Foreskin keratinocyte (primary cell): ENCODE measurements at places on chromosomes 13 and 19.

- no peak for DNase-seq
These were observed 340.6 kb downstream of the KCNRG start for GRCh38 chr13:50355797-50356196.

- peak; percentile 22 for DNase-seq
These were observed 62.0 kb upstream of the C1QTNF9B start for GRCh38 chr13:23959231-23959862.

- no peak for DNase-seq
These were observed 291.8 kb downstream of the TSHZ3 start for GRCh38 chr19:31057476-31057875.

DNA sequence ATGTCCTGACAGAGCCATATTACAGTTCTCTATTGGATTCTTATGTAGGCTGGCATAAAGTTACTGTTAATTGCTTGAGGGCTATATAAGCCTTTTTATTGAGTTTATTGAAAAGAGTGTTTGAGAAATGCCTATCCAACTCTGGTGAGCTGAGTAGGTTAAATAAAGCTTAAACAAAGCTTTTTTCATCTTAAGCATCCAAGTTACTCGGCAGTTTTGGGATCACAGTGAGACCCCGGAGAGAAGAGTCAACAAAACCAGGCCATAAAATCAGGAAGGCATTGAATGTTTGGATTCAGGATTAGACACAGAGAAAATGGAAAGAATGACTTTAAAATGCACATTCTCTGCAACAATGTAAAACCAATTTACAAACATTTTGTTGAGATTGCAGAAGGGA lies 588.5 kb downstream of the DACH1 start:
- no peak for DNase-seq

GRCh38 chr13:50149932-50150331 lies 134.7 kb downstream of the KCNRG start:
- no peak for DNase-seq

DNA sequence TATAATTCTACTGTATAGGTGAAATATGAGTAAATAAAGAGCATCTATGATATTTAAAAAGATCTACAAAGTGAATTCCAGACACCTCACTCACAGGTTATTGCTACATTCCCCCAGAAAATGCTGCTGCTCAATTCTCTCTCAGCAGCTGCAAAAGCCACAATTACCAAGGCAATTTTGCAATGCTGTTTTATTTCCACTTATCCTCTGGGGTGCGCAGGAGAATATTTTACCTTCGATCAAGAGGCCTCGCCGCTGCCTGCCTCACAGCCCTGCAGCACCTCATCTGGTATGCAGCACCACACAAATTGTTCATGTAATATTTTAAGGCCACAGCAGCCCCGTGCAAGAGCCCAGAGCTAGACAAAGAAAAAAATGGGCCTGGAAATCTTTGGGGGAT lies 333.2 kb downstream of the DNAJC15 start:
- peak; percentile 22 for DNase-seq
